ENCODE measurements at places on chromosomes 2 and 18. TPM values are rescaled to one million over a fixed set of nuclear protein-coding genes. Genes with fewer than 3 reads are reported as not detected.

GRCh38 chr2:181054843-181055242 is 74.4 kb downstream of the UBE2E3 start:
- no peak for DNase-seq

GRCh38 chr2:33589444-33589843 is 9.7 kb downstream of the FAM98A start:
- DNase-seq: no peak

DNA sequence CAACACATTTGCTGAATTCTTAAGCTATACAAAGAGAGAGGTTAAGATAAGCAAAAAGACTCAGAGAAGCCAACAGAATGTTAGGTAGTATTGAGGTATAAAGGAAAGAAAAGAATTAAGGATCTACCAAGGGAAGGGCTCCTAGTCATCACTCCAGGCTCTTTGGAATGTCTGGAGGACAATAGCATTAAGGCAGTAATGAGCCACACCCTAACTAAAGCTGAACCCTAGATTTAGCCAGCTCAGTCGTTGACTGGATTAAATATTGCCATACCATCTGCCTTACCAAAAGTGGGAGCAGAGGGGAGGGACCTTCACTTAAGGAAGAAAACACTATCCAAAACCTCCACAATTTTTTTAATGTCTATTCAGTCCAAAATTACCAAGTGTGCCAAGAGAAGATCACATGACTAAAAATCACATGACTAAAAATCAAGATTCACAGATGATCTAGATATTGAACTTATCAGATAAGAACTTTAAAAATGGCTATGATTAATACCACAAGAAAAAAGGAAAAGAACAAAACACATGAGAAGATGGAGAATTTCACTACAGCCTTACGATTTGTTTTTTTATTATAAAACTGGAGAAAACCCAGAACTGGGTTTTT is 59.7 kb downstream of the EXOC6B start:
- DNase-seq: no peak

DNA sequence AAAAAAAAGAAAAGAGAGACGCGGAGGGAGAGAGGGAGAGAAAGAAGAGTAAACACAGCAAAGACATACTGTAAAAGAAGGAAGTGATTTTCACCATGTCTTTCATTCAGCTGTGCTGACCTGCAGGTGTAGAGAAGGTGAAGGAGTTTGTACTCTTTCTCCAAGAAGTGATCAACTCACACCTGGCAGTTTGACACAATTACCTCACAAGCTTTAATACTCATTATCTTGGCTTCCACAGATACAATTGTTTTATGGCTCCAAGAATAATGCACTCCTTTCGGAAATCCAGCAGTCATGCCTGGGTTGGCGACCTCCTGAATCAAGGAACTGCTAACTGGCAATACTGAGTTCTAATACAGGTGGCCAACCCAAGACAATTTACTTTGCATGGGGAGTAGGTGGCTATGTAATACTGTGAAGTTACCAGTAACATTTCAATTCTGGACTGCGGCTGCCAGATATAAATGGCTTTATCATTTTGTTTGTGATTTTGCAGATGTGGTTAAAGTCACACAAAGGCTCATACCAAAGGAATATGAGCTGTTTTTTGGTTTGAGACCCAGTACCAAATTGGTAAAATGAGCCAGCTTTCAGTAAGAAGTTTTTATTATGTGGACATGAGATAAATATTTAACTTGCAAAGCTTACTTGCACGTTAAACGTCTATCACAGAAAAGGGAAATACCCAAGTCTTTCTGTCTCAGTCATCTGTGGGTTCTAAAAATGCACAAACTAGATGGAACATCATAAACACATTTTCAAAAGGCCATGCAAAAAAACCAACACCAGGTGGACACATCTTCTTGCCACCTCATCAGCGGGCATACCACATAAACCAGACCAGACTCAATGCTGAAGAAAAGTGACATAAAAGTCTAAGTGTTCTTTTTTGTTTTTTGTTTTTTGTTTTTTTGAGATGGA is 69.3 kb downstream of the NCKAP5 start:
- no peak for DNase-seq

Gene C2orf81
- 3.0 TPM for polyA plus RNA-seq

Gene LOXL3
- polyA plus RNA-seq: 7.9 TPM
